ENCODE measurements at places on chromosomes 7 and 10.

DNA sequence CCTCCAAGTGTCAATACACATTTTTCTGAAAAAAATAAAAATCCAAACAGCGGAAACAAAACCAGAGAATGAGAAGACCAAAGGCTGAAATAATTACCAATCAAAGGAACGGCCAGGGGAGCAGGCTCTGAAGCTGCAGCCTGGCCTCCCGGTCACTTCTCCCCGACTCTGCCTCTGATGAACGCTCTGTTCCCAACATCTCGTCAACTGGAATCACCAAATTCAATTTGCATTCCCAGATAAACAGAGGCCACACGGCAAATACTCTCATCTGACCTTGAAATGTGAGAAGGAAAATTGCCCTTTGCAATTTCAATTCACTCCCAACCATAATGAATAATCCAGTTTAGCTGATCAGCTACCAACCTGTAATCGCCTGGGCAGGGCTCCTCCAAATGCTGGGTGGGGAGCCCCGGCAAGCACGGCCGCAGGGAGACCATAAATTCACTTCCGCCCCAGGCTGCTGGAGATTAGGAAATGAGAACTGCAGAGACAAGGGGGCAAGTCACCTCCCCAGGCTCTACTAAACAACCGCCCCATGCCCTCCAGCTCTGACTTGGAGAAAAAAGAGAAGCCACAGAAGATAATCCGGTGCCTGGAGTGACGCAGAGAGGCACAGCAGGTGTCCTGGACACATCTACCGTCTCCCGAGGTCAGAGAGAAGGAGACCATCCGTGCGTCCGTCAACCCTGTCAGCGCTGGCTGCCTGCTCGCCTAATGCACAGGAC is 153.2 kb downstream of the MAD1L1 start:
- no peak for DNase-seq

- DNase-seq, result no peak
Measured at GRCh38 chr7:29328811-29329210, 134.2 kb downstream of the CHN2 start.

DNA sequence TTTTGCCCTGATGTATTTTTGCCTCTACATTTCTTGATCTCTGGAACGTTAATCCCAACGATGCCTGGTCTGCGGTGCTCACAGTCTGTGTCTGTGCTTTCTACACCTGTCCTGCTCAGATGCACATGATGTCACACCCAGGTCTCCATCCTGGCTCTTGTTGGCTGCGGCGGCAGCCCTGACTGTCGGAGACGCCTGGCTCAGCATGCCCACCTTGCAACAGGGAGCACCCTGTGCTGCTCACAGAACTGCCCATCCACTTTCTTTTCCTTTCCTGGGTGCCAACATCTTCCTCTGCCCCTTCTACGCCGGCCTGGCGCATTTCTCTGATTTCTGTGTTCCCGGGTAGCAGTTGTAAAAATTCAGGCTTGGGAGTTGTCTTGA is 106.2 kb downstream of the CUX1 start:
- DNase-seq, result no peak

- no peak for DNase-seq
Measured at GRCh38 chr7:23044581-23044980, 30.7 kb upstream of the HYCC1 start.

DNA sequence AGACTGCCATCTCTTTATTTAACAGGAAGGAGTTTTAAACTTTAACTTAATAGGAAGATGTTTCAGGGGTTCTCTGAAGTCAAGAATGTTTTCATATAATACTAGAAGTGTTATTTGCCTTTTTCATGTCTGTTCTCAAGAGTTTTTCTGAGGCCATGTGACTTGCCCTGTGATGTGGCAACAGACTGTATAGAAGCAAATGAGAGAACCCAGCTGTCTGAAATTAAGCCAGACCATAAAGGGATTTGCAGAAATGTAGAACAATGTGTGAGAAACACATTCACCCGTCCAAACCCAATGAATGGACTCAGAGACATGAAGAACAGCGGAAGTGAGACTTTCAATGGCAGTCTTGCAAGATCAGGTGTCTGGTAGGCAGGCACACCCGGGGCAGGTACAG is 23.8 kb downstream of the MAPK8 start:
- DNase-seq, result no peak

DNA sequence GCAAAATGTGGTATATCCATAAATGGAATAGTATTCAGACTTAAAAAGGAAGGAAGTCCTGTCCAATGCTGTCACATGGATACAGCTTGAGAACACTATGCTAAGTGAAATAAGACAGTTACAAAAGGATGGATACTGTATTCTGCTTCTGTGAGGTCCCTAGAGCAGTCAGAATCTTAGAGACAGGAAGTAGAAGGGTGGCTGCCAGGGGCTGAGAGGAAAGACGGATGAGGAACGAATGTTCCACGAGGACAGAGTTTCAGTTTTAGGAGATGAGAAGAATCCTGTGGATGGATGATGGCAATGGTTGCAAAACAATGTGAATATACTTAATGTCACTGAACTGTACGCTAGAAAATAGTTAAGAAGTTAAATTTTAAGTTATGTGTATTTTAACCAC is 3.8 kb downstream of the PRKCQ start:
- DNase-seq, result no peak

DNA sequence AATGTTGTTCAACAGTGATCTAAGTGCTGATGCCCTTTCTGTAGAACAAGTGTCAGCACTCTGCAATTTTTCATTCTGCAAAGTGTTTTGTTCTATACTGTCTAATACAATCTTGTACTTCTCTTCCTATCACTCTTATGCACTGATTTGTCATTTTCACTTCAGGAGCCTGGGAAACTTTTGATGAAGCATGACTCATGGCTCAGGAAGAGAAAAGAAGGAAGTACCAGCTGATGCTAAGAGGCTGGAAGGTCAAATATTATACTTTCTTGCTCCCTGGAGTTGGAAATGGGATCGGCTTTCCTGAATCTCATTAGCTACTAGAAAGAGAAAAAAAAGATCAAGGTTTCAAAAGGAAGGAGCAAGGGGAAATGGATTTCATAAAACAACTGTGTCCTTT is 45.8 kb downstream of the DGKI start:
- DNase-seq, result no peak

GRCh38 chr7:28272461-28272877 is 91.9 kb upstream of the JAZF1 start:
- no peak for DNase-seq

GRCh38 chr10:125096371-125096770 is 64.0 kb downstream of the CTBP2 start:
- DNase-seq, result no peak

All from GM12892 (cell line).